Activated T-cell treated with anti-CD3 and anti-CD28 coated beads, Interleukin-2, amount 50 U/mL, for 72 hours (primary cell): ENCODE measurements at places on chromosomes 13 and 19. TPM values are rescaled to one million over a fixed set of nuclear protein-coding genes. Genes with fewer than 3 reads are reported as not detected.

Gene FAM124A
- total RNA-seq: 0.19 TPM

Gene FCER2
- total RNA-seq: 7.7 TPM

Gene ZFR2
- 0.56 TPM for total RNA-seq

Gene ZNF791
- total RNA-seq: 21.0 TPM

Gene STAP2
- 10.0 TPM for total RNA-seq

Gene RYR1
- total RNA-seq: 3.3 TPM

Gene NANOS3
- 3.1 TPM for total RNA-seq

Gene NPAS1
- 1.1 TPM for total RNA-seq

Gene LIM2
- total RNA-seq: 2.0 TPM

Gene GNA15
- total RNA-seq: 32.8 TPM

Gene UQCRFS1
- 40.1 TPM for total RNA-seq

Gene PTH2
- not detected for total RNA-seq

Gene ANGPTL8
- not detected for total RNA-seq

Gene ZNF546
- total RNA-seq: 6.1 TPM

Gene ADPRHL1
- 1.4 TPM for total RNA-seq
